Thymus (tissue), 14 donors: ENCODE measurements at places on chromosomes 13 and 19. TPM values are rescaled to one million over a fixed set of nuclear protein-coding genes. Genes with fewer than 3 reads are reported as not detected.

Gene PRRG2
- total RNA-seq: 2.2 TPM

Gene ZDHHC20
- 69.9 TPM for total RNA-seq

Gene CGB3
- 0.14 TPM for total RNA-seq

Gene HNRNPA1L2
- 7.6 TPM for total RNA-seq

Gene LYPD5
- 1.7 TPM for total RNA-seq

Gene THOP1
- total RNA-seq: 62.7 TPM

Gene SOX21
- total RNA-seq: 0.05 TPM

Gene CALR3
- total RNA-seq: 0.05 TPM

Gene EBI3
- total RNA-seq: 5.7 TPM

Gene BSPH1
- total RNA-seq: not detected

Gene PLVAP
- total RNA-seq: 11.7 TPM

Gene CD70
- 4.0 TPM for total RNA-seq

Gene ZNF66
- 6.1 TPM for total RNA-seq

Gene CEACAM21
- 4.8 TPM for total RNA-seq

Gene VAV1
- total RNA-seq: 59.3 TPM

Gene TSHZ3
- 0.28 TPM for total RNA-seq

Gene SLC25A41
- 0.05 TPM for total RNA-seq

Gene GSX1
- 0.19 TPM for total RNA-seq

Gene LRRC4B
- 0.52 TPM for total RNA-seq

Gene ZNF418
- 12.8 TPM for total RNA-seq

Gene PSG1
- 0.05 TPM for total RNA-seq

Gene LAIR1
- 127 TPM for total RNA-seq

Gene ZNF93
- 11.0 TPM for total RNA-seq

Gene FREM2
- total RNA-seq: 1.9 TPM

Gene RGCC
- total RNA-seq: 120 TPM

Gene STOML3
- 0.05 TPM for total RNA-seq

Gene ZNF382
- 8.6 TPM for total RNA-seq

Gene TTYH1
- 0.61 TPM for total RNA-seq

Gene ASF1B
- 36.1 TPM for total RNA-seq

Gene APOC4
- total RNA-seq: not detected

Gene UBE2L5
- 0.24 TPM for total RNA-seq

Gene C19orf18
- total RNA-seq: 0.47 TPM

Gene LYL1
- 8.3 TPM for total RNA-seq

Gene KL
- 1.6 TPM for total RNA-seq

Gene KLF1
- 2.5 TPM for total RNA-seq

Gene MYO1F
- total RNA-seq: 9.9 TPM

Gene IGFL3
- not detected for total RNA-seq

Gene WASF3
- 0.42 TPM for total RNA-seq

Gene GSK3A
- total RNA-seq: 12.7 TPM

Gene PGLYRP2
- total RNA-seq: 0.71 TPM

Gene NAPSA
- 0.94 TPM for total RNA-seq

Gene ZNF8
- 4.1 TPM for total RNA-seq

Gene TTC9B
- not detected for total RNA-seq

Gene GPR180
- 5.4 TPM for total RNA-seq

Gene LGALS7B
- 14.7 TPM for total RNA-seq

Gene CEACAM5
- total RNA-seq: 0.09 TPM

Gene FCER2
- 3.1 TPM for total RNA-seq

Gene MYH14
- total RNA-seq: 1.6 TPM

Gene CD33
- 7.9 TPM for total RNA-seq

Gene CGB8
- total RNA-seq: 0.14 TPM

Gene C1QTNF9B
- 0.38 TPM for total RNA-seq

Gene OR7C1
- not detected for total RNA-seq
